ENCODE measurements at places on chromosomes 3 and 15. TPM values are rescaled to one million over a fixed set of nuclear protein-coding genes. Genes with fewer than 3 reads are reported as not detected.

P2RY12 gene
- not detected for total RNA-seq

LIPC gene
- not detected for total RNA-seq

TGM4 gene
- 2.5 TPM for total RNA-seq

WNT5A gene
- total RNA-seq, result 14.5 TPM

NAALADL2 gene
- 4.2 TPM for total RNA-seq

KCNMB3 gene
- total RNA-seq, result 0.28 TPM

MCTP2 gene
- total RNA-seq, result 25.7 TPM

NLGN1 gene
- total RNA-seq, result not detected

DNA sequence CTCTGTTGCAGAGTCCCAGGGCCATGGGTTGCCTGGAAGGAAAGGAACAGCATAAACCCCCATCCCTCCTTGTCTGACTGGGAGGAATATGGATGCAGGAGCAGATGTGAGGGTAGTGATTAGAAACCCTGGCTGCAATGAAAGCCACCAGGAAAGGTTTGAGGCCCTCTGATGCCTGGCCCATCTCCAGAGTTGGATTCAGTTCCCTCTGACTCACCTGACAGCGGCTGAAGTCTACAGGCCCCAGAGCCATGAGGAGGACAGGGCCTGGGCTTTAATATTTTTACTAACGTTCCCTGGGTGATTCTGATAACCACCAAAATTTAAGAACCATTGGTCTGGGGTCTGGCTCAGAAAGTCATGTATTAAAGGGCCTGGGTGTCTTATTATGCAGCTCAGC, 214.0 kb downstream of the EPHB1 start:
- H3K27me3 ChIP-seq, result no peaks in the 10 kb centered on the region
- no peak overlapping the region for H3K27ac ChIP-seq
- DNase-seq, result peak; percentile 5
- no peaks in the 10 kb centered on the region for H3K4me1 ChIP-seq
- H3K36me3 ChIP-seq, result no peaks in the 10 kb centered on the region

GRCh38 chr3:194279101-194279500, 72.0 kb downstream of the CPN2 start:
- no peak overlapping the region for H3K4me3 ChIP-seq
- no peaks in the 10 kb centered on the region for H3K27me3 ChIP-seq
- H3K4me1 ChIP-seq, result peaks cover 21% of the 10 kb centered on the region

- no peaks in the 10 kb centered on the region for H3K36me3 ChIP-seq
- no peak for DNase-seq
- H3K27ac ChIP-seq, result no peak overlapping the region
Observed at GRCh38 chr15:68681836-68682235, 103.0 kb downstream of the CORO2B start.

GRCh38 chr3:14297784-14298236, 104.6 kb upstream of the SLC6A6 start:
- no peak overlapping the region for H3K27ac ChIP-seq
- H3K4me1 ChIP-seq, result peaks cover 5% of the 10 kb centered on the region
- H3K27me3 ChIP-seq, result peaks cover 4% of the 10 kb centered on the region
- no peaks in the 10 kb centered on the region for H3K36me3 ChIP-seq
- DNase-seq, result no peak

DNA sequence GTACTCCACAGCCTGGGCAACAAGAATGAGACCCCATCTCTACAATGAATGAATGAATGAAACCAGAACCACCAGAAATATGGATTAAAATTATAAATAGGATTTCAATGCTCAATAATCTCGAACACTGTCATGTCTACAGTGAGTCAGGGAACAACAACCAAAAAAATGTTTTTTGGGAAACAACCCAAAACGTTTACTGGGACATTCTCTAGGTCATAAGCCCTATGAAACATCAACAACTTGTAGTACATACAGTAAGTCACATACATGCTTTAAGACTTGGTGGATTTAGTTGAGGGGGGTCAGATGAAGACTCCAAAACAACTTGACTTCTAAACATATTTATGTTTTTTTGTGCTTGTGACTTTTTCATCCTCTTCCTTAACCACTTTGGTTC, 511.2 kb downstream of the FOXP1 start:
- no peak overlapping the region for H3K4me3 ChIP-seq
- DNase-seq, result no peak
- H3K27me3 ChIP-seq, result no peaks in the 10 kb centered on the region
- H3K4me1 ChIP-seq, result peaks cover 25% of the 10 kb centered on the region

GRCh38 chr3:194632226-194632808, 902 bp downstream of the TMEM44 start:
- peak overlapping the region; percentile 92 for H3K4me3 ChIP-seq
- DNase-seq, result no peak
- no peaks in the 10 kb centered on the region for H3K36me3 ChIP-seq
- H3K27ac ChIP-seq, result no peak overlapping the region
- no peaks in the 10 kb centered on the region for H3K27me3 ChIP-seq
- H3K4me1 ChIP-seq, result peaks cover 6% of the 10 kb centered on the region

DNA sequence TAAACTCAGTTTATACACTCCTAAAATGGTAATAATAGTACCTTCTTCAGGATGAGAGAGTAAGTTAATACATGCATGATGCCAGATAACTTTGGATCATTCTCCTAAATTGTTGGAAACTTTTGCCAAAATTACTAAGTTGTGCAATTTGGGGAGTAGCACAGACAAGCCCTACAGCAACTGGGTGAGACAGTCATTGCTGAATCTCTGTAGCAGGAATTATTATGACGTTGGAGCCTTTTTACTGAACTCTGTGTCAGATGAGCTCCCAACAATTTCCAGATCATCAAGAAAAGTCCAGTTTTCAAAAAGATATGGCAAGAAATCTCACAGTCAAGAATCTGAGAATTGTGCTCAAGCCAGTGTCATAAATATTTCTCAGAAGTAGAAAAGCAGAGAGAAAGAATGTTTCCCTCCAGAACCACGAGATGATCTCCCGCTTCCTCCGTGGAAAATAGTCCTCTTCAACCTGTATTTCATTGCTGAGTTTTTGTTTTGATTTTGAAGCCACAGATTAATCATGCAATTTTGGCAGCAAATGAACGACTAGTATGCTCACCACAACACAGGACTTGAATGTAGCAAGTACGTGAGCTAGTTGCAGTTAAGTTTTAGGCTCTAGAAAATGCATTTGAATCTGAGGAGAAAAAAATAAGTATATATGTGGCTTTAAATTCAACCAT, 485.4 kb downstream of the CNTN6 start:
- no peaks in the 10 kb centered on the region for H3K27me3 ChIP-seq
- H3K36me3 ChIP-seq, result no peaks in the 10 kb centered on the region
- peak; percentile 68 for DNase-seq
- H3K4me3 ChIP-seq, result peak overlapping the region; percentile 81
- peaks cover 22% of the 10 kb centered on the region for H3K4me1 ChIP-seq

DNA sequence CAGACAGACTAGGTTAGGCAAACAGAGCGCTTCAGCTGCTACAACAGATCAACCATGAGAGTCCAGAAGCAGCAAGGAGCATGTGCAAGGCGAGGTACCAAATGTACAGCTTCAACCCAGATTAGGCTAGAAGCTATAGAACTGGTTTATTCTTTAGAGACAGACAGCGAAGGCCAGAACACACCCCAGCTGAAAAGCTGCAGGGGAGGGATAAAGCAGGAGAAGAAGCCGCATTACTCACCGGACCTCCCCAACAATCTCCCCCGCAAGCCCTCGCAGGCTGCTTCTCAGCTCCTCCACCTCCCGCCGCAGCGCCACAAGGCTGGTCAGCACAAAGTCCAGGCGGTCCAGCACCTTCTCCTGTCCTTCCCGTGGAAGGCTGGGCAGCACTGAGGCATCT, 3.3 kb downstream of the RMDN3 start:
- no peak for DNase-seq
- H3K27ac ChIP-seq, result no peak overlapping the region
- no peaks in the 10 kb centered on the region for H3K27me3 ChIP-seq
- no peaks in the 10 kb centered on the region for H3K4me1 ChIP-seq

DNA sequence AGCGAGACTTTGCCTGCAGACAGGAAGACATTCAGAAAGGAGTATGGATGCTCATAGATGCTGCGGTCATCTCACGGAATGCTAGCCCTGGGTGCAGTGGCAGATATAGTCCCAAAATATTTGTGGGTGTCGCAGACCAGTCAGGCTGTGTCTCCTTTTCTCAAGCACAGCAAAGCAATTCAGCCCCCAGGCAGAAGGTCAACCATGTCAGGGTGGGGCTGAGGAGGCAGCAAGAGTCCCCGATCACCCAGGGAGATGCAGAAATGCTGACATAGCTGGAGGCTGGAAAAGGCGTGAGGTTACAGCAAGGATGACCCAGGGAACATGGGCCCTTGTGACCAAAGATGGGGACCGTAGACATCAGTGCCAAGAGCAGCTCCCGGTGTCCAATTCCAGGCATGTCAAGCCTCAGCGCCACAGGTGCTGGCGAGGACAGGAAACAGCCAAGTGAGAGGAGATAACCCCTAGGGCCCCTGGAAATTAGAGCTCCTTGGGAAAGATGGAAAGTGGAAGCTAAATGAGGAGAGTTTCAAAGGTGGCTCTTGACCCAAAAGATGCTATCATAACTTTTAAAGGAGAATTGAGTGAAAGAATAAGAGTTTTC, 81.2 kb upstream of the ABHD17C start:
- H3K27me3 ChIP-seq, result no peaks in the 10 kb centered on the region
- H3K4me1 ChIP-seq, result peaks cover 35% of the 10 kb centered on the region
- H3K27ac ChIP-seq, result no peak overlapping the region
- H3K4me3 ChIP-seq, result no peak overlapping the region
- no peaks in the 10 kb centered on the region for H3K36me3 ChIP-seq

- no peak overlapping the region for H3K4me3 ChIP-seq
- no peak overlapping the region for H3K27ac ChIP-seq
- no peaks in the 10 kb centered on the region for H3K27me3 ChIP-seq
- DNase-seq, result no peak
- no peaks in the 10 kb centered on the region for H3K36me3 ChIP-seq
Observed at GRCh38 chr3:130488769-130489450, 28.1 kb upstream of the COL6A6 start.

GRCh38 chr15:91515188-91515754, 338.2 kb upstream of the SLCO3A1 start:
- peak; percentile 75 for DNase-seq
- no peak overlapping the region for H3K4me3 ChIP-seq
- no peak overlapping the region for H3K27ac ChIP-seq
- H3K27me3 ChIP-seq, result no peaks in the 10 kb centered on the region
- H3K36me3 ChIP-seq, result no peaks in the 10 kb centered on the region
- peaks cover 18% of the 10 kb centered on the region for H3K4me1 ChIP-seq

DNA sequence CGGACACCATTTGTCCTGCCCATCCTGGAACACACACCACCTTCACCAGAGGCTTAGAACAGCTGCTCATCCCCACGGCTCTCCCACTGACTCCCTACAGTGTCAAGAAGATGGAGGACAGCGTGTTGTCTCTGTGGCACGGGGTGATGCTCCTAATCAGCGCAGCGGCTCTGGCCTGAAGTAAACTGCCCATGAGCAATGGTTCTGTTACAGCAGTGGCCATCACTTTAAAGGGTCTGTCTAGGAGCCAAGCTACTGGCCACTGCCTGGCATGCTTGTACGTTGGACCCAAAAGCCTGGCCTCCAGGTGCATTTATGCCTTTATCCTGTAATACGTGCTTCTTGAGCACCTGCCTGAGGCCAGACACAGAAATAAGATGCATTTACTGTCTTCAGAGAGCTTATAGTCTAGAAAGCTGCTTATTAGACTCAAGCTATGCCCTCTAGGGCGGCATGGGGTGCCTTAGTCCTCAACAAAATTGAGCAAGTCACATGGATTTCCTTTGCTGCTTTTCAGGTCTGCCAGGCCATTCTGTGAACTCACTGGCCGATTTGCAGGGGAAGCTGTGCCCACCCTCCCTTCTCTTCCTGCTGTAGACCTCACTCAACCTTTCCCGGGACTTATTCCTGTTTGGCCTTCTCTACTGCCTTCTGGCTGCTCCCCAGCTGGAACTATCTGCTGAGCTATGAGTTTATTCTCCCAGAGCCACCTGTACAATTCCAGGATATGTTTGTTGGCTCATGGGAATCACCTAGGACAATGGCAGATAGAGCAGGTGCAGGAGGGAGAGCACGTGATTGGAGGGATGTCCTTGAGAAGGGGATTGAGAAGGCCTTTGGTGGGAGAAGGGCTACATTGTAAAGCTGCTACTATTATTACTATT, 51.9 kb downstream of the STARD5 start:
- no peak overlapping the region for H3K27ac ChIP-seq
- H3K27me3 ChIP-seq, result no peaks in the 10 kb centered on the region
- H3K4me1 ChIP-seq, result peaks cover 6% of the 10 kb centered on the region
- DNase-seq, result no peak
- no peaks in the 10 kb centered on the region for H3K36me3 ChIP-seq
- no peak overlapping the region for H3K4me3 ChIP-seq

- H3K4me1 ChIP-seq, result no peaks in the 10 kb centered on the region
- no peak overlapping the region for H3K27ac ChIP-seq
- no peak overlapping the region for H3K4me3 ChIP-seq
- no peaks in the 10 kb centered on the region for H3K36me3 ChIP-seq
Observed at GRCh38 chr3:11006986-11007933, 14.7 kb downstream of the SLC6A1 start.

Measured in MCF 10A (cell line).